ENCODE measurements at places on chromosomes 7 and 10.
A peak's percentile ranks its signal among the peaks of the same experiment; 100 is the strongest.

DNA sequence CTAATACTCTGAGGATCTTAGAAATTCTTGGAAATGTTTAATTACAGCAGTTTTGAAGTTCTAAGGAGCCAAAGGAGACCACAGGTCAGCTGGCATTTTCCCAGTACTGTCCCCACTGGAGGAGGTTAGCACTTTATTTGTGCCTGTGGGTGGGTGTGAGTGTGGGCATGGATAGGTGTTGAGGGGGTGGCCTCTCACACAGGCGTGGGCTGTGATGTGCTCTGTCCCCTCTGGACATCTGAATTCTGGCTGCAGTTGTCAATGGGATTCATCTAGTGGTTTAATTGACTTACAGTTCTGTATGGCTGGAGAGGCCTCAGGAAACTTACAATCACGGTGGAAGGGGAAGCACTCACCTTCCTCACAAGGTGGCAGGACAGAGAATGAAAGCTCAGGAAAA, 135.4 kb upstream of the NAMPT start:
- no peak for DNase-seq

DNA sequence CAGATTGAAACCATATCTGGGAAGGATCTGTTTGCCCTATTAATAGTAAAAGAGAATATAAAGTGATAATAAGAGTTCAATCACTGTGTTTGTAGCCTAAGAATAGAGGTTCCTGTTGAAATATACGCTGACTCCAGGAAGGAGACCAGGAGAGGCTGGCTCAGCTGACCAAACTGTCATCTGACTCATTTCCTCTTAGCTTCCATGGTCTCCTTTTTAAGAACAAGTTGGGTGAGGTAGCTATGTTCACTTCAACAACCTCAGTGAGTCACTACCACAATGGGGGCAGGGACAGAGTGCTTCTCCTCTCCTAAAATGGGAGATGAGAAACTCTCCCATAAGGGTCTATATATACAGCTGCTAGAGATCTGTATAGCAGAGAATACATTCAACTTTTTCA, 543.3 kb downstream of the CALN1 start:
- no peak for DNase-seq

DNA sequence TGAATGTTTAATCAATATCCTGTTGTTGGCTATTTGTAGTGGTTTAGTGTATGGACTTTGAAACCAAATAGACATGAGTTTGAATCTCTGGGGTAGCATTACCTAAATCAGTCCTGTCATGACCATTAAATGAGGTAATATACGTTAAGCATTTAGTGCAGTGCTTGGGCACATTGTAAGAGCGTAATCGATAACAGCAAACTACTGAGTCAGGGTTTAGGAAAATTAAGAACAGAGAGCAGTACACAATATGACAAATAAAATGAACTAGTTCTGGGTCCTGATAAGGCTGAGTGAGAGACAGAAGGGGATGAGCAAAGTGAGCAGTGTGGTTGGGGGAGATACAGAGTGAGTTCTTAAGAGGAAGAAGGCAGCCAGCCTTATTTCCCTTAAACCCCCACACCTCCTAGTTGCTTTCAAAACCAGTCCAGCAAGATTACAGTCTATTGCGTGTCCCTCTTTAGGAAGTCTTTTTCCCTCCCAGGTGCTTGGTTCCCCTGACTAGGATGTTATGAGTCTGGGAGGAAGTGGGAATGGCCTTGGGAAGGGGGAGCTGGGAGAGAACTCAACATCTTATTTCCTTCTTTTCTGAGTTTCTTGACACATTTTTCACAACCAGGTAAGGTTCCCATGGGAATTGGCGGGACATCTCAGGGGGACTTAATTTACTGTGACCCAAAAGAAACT, 171.0 kb downstream of the SND1 start:
- DNase-seq = no peak

- no peak for DNase-seq
Observed at GRCh38 chr10:132612571-132613504, 75.3 kb downstream of the INPP5A start.

GRCh38 chr10:11170993-11171851, 153.6 kb downstream of the CELF2 start:
- no peak for DNase-seq

GRCh38 chr7:1149351-1149794, 10.6 kb downstream of the ZFAND2A start:
- no peak for DNase-seq

- DNase-seq = no peak
Observed at GRCh38 chr10:62540389-62540788, 166.2 kb downstream of the ZNF365 start.

GRCh38 chr10:84158550-84158949, 15.1 kb upstream of the GPR15LG start:
- DNase-seq = no peak

GRCh38 chr7:70477036-70478010, 654.6 kb upstream of the GALNT17 start:
- DNase-seq = peak; percentile 16

- no peak for DNase-seq
Observed at GRCh38 chr10:86110156-86110786, 256.3 kb downstream of the GRID1 start.

- no peak for DNase-seq
Observed at GRCh38 chr7:115023219-115023618, 101.3 kb downstream of the MDFIC start.

DNA sequence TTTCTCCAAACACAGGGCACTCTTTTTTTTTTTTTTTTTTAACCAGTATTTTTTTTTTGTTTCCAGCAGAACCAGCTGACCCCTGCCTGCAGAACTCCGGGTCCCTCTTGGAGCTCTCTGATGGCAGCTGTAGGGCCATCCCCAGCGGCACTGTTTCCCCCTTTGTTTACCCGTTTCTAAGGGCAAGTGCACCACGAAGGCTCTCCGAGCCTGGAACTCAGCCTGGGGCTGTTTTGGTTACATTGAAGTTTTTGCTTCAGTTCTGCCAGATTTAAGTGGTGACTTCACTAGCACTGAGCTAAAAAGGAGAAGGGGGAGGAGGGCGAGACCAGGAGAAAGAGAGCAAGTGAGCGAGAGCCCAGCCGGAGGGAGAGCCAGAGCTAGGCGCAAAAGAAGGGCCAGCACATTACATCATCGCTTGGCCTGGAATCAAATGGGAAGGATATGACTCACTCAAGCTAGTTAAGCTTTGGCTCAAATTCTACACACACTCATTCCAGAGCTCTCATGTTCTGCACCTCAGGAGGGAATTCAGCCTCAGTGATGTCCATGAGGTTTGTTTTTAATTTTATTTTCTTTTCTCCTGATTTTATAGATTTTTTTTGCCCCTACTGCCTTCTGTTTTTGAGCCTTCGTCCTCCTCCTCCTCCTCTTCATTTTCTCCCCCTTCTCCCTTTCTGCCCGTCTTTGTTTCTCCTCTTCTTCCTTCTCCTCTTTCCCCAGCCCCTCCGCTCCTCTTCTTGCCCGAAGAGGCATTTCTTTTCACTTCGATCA, 272.3 kb downstream of the TRIL start:
- no peak for DNase-seq

DNA sequence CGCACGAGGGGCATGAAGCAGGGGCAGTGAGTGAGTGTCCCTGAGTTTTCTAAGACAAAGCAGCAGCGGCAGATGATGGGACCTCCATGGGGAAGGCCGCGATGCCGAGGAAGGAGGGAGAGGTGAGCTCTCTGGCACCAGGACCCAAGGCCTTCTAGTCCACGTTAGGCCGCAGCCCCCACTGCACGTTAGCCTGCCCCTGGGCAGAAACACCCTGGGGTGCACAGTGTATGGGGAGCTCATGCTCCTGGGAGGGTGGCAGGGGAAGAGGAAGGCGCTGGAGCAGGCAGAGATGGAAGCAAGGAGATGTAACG, 97.3 kb upstream of the IKZF1 start:
- DNase-seq = no peak

DNA sequence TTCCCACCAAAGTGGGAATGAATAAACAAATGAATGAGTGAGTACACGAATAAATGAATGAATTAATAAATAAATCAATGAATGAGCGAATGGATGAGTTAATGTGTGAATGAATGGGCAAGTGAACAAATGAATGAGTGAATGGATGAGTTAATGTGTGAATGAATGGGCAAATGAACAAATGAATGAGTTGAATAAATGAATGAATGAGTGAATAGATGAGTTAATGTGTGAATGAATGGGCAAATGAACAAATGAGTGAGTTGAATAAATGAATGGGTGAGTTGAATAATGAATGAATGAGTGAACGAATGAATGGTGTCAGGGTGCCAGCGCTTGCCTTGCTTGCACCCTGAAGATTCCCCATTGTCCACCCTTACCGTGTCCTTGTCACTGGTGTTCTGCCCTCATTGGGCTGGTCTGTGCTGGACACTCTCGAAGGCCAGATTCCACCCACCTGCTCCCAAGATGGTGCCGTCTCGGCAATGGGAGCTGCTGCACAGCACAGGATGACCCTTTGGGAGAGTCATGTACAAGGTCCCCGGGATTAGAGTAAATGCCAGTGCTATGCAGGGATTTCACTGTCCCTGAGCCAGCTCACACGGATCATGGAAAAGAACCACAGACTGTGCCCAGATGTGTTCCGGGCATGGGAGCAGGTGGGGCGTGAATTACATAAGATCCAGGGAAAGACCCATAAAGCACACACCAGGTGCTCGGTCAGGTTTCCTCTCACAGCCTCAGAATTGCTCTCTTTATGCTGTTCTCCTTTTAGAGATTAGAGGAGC, 83.2 kb downstream of the CAMK1D start:
- peak; percentile 27 for DNase-seq

GRCh38 chr10:61860964-61861758, 40.3 kb upstream of the ARID5B start:
- DNase-seq = no peak

GRCh38 chr10:36388166-36388565, 737.2 kb upstream of the ANKRD30A start:
- no peak for DNase-seq

- peak; percentile 16 for DNase-seq
Observed at GRCh38 chr10:103855424-103855823, at the start of gene SH3PXD2A. SH3PXD2A (minus strand) TSS chr10:103855576; CDS start chr10:103855266, 310 bp downstream.

DNA sequence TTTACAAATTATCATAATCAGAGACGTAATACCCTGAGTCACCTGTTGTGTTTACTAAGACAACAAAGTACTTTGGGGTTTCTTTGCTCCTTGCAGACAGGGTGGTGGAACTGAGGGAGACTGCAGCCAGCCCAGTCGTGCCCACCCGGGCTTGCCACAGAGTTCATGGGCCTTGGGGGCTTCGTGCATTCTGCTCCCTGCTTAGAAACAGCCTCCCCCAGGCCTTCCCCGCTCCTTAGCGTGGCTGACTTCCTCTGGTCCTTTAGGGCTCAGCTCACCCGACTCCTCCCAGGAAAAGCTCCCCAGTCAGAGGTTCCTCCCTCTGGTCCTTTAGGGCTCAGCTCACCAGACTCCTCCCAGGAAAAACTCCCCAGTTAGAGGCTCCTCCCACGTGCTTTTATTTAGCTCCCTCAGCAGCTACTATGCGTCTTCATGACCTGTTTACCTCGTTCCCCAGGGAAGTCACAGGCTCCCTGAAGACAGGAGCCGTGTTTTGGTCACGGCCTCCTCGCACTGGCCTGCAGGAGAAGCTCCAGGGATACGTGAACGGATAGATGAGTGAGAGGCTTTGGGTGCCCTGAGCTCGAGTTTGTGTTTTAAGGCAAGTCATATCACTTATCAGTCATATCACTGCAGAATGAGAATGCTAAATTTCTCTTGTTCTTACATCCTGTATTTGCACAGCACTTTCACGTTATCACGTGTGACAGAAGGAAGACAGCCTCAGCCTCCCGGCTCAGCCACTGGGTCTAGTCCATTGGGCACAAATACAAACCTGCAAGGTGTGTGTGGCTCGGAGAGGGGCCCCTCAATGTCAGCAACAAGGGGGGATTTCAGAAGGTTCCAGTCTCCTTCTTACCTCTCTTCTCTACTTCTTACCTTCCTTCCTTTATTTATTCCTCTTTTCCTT, 52.7 kb upstream of the VIPR2 start:
- no peak for DNase-seq

DNA sequence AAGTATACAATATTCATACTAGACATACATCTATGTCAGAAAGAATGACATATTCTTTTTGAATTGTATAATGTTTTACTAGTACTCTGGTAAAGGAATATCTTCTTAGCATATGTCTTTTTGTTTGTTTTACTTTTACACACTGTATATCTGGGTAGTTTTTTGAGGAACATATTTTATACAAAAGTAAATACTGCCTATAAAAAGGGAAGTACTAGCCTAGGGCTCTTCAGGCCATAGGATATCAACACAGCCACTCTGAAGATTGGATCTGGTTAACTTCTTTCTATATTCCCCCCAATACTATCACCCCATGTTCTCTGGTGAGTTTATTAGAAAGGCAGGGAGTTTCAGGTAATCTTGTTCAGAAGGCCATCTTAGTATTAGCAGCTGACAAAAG, 134.6 kb downstream of the ZNF438 start:
- no peak for DNase-seq

GRCh38 chr10:85926986-85927385, 439.6 kb downstream of the GRID1 start:
- no peak for DNase-seq

GRCh38 chr10:63110940-63111339, 22.2 kb upstream of the NRBF2 start:
- no peak for DNase-seq

GRCh38 chr10:121284936-121285335, 313.3 kb downstream of the FGFR2 start:
- no peak for DNase-seq

DNA sequence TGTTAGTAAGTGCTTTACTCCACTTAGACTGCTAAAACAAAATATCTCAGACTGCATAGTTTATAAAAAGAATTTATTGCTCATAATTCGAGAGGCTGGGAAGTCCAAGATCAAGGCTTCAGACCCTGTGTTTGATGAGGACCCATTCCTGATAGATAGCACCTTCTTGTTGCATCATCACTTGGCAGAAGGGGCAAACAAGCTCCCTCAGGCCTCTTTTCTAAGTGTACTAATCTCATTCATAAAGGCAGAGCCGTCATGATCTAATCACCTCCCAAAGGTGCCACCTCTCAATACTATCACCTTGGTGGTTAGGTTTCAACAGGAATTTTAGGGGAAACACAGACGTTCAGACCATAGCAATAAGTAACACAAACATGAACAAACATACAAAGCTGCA, 55.4 kb downstream of the CRPPA start:
- no peak for DNase-seq

DNA sequence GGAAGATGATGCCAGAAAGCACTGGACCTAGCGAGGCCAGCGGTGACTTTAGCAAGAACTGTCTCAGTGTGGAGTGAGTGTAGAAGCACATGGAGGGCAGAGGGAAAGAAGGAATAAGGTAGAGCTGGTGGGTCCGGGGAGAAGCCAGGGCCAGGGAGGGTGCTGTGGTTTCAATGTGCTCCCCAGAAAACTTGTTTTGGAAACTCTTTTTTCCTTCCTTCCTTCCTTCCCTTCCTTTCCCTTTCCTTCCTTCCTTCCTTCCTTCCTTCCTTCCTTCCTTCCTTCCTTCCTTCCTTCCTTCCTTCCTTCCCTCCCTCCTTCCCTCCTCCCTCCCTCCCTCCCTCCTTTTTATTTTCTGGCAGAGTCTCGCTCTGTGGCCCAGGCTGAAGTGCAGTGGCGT, 5.5 kb upstream of the RARRES2 start:
- DNase-seq = no peak

GRCh38 chr7:17632384-17632783, 307.9 kb downstream of the SNX13 start:
- DNase-seq = no peak

GRCh38 chr7:609365-609764, 89.7 kb upstream of the PDGFA start:
- DNase-seq = no peak

Measured in NCI-H526 treated with DMSO at 0.1 percent for 48 hours (cell line).